Esophagus mucosa (tissue), 1 donor: ENCODE measurements at places on chromosomes 7 and 10.
A peak's percentile ranks its signal among the peaks of the same experiment; 100 is the strongest.

GRCh38 chr7:108193594-108194498 is 63.7 kb upstream of the LAMB4 start:
- no peak for ATAC-seq

- no peak for ATAC-seq
Measured at GRCh38 chr7:106723398-106723797, 62.4 kb upstream of the CCDC71L start.

GRCh38 chr10:30510932-30511700 is 77.1 kb downstream of the MAP3K8 start:
- no peak for ATAC-seq

DNA sequence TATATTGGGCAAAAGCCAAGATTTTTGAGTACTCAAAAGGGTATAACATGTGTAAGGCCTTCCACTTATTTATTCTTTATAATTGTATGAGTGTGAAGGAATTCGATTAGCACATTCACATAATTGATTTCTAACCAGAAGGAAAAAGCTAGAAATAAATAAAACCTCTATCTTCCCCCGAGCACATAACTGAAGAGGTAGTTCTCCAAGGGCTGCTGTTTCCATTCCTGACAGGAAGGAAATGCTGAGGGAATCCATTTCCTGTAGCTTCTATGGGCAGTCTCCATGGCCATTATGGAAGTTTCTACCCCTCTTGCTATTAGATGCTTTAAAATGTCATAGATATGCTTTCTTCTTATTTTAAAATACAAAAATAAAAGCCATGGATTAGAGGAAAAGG is 70.5 kb upstream of the ABCB5 start:
- no peak for ATAC-seq

GRCh38 chr10:89414879-89415821 is 782 bp downstream of the IFIT5 start:
- peak; percentile 70 for ATAC-seq

DNA sequence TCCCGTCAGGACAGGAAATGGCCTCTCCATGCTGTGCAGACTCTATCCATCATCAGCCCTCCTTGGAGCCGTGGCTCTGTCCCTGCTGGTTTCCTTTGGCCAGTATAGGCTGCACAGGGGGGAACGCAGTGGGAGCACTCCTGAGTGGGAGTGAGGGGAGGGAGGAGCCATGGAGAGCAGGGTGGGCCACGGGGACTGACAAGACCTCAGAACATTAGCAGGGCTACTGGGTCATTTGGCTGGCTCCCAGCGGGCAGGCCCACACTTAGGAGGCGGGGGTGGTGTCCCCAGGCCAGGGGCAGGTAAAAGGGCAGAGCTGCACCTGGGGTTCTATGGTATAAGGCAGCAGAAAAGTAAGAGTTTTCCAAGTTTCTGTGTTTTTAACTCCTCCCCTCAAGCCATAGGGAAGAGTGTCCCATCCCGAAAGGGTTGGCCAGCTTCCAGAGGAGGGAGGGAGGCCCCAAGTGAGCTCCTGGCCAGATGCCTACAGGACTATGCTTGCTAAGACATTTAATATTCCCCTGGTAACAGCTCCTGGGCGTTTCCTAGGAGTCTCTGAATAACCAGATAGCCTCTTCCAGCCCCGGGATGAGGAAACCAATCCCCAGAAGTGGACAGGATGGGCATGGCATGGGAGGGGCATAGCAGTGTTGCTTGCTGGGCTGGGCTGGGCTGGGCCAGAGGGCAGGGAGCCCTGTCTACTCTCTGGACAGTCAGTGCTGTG is 5.5 kb upstream of the OPN4 start:
- peak; percentile 64 for ATAC-seq

GRCh38 chr10:133100706-133101415 is 13.1 kb downstream of the ADGRA1 start:
- peak; percentile 54 for ATAC-seq

- ATAC-seq = peak; percentile 30
Measured at GRCh38 chr10:79045566-79046175, 23.1 kb upstream of the ZMIZ1 start.

DNA sequence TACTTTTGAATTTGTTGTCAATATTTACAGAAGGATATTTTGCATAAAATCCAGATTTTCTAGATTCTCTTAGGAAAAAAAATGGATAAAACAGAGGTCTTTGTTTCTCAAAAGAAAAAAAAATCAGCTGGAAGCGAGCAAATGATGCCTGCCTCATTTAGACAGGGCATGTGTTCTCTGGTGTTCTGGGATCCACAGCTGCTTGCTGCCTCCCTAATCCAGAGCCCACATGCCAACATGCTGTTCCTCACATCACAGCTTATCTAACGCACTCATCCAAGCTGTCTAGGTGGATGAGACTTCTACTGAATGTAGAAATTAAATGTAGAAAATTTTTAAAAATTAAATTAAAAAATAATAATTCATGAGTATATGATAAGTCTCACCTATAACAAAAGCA is 630.1 kb downstream of the SORCS1 start:
- ATAC-seq = no peak

GRCh38 chr10:113169853-113170460 is 219.9 kb downstream of the TCF7L2 start:
- ATAC-seq = no peak

GRCh38 chr7:100053215-100053614 is 3.6 kb downstream of the ZSCAN21 start:
- peak; percentile 82 for ATAC-seq

GRCh38 chr10:17166699-17167098 is 34.8 kb downstream of the TRDMT1 start:
- ATAC-seq = no peak

GRCh38 chr7:144487901-144488300 is 84.4 kb upstream of the NOBOX start:
- no peak for ATAC-seq

DNA sequence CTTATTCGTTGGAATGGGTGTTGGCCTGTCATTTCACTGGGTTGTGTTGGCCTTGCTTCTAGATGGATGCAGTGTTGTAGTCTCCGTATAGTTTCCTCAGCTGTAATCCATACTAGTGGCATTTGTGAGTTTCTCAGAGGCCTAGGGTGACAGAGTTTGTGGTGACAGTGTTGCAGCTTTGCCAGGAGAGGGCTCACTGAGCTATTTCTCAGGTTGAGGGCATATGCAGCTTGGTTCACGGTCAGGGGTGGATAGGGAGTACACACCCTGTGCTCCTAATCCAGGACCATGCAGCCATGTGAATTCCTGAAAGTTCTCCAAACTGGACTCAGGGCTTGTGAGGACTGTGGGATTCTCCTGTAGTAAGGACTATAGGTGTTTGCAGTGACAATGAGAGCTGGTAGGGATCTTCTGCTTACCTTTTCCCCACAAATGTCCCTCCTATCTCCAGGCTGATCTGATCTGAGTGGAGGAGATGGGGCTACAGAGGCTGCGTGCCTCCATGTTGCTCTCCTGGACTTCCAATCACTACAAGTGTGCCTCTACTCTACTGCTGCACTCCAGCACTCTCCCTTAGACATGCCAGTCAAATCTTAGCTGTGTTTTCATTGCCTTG is 229.0 kb downstream of the STK31 start:
- peak; percentile 42 for ATAC-seq

DNA sequence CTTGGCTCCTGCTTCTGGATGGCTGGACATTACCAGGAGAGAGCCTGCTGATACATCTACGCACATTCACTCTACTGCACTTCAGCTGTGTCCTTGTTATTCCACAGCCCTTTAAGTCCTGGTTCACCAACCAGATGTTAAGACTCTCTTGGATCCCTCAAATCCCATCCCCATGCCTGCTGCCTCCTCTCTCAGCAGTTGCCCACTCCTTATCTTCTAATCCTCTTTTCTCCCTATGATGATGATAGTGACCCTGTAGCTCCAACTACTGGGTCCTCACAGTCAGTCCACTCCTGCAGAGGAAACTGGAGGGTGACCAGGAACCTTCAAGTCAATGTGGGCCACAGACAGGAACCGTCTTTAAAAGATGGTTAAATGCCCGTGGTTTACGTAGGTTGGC is 96.3 kb upstream of the PDCD4 start:
- ATAC-seq = no peak

GRCh38 chr7:88278881-88279280 is 27.8 kb downstream of the STEAP4 start:
- ATAC-seq = peak; percentile 71

- ATAC-seq = no peak
Measured at GRCh38 chr10:24953675-24954074, 1.3 kb upstream of the PRTFDC1 start.

DNA sequence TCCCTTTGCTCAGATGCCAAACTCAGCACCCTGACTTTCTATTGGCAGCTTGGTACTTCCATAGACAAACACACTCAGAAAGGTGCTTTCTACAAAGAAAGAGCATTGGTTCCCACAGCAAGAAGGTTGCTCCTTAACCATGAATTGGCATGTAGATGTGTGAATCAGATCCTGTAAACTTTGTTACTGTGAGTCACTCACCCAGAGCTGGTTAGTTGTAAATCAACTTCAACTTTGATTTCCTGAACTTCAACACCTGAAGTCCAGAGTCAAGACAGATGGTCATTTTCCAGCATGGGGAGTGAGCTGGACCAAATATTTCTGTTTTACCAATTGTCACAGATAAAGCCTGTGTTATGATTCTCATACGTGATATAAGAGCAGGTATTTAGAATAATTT is 797.2 kb downstream of the TNS3 start:
- peak; percentile 87 for ATAC-seq

DNA sequence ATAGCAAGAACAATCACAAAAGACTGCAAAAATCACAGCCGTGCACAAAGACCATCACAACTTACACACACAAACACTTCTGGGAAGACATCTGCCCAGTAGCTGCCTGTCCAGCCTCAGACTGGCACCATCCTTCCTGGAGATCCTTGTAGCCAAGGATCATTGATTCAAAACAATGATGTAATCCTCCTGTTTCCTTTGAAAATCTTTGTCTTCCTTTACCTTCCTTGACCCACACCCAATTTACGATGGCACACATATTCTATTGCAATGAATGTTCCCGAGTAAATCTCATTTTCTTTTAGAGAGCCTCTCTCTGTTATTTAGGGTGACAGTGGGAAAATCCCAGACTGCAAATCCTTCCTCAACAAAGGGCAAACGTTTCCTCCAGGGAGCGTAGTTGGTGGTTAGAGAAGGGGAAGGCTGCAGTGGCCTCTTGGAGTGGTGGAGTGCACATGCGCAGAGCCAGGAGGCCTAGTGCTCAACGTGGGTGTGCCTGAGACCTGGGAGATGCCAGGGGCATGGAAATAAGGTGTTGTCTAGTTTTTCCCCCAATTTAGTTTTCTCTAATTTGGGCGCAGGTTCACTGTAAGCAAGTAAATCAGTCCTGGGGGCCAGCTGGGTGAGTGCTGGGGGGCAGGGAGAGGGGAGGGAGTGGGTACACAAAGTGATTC is 3.1 kb upstream of the INPP5A start:
- no peak for ATAC-seq

DNA sequence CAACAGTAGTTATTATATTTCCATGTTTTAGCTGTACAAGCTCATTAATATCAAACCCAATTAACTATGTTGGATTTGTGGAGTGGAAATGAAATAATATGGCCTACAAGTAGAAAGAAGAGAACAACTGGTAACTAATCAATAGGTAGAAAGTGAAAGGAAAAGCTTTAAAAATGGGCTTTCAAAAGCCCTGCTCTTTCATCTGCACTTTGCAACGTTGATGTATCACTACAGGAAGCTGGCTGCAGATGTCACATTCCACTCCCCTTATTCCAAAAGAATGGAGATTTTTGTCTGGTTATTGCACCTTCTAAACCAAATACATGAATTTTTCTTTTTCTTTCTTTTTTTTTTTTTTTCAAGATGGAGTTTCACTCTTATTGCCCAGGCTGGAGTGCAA is 11.7 kb upstream of the MKI67 start:
- no peak for ATAC-seq

DNA sequence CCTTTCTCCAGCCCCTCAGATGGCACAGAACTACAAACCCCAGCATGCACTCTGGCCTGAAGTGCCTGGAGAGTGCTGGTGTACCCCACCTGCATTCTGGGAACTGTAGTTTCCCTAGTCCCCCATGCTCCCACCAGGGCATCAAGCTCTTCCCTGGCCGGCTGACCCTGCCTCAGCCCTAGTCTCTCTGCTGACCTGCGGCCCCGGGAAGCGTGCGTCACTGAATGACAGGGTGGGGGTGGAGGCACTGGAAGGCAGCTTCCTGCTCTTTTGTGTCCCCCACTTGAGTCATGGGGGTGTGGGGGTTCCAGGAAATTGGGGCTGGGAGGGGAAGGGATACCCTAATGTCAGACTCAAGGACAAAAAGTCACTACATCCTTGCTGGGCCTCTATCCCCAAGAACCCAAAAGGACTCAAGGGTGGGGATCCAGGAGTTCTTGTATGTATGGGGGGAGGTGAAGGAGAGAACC is 2.1 kb downstream of the NOS3 start:
- peak; percentile 44 for ATAC-seq

DNA sequence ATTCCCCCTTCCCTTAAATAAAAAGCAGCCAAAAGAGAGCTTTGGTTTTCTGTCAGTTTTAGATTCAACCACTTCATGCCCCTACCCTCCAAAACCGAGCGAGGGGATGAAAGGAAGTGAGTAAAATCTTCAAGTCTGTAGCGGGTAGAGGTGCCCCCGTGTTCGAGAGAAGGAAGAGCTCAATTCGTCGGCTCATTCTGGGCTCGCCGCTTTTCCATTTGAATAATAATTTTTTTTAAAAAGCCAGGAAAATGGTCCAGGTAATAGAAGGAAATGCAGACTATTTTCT is 436.2 kb upstream of the GALNT17 start:
- no peak for ATAC-seq

DNA sequence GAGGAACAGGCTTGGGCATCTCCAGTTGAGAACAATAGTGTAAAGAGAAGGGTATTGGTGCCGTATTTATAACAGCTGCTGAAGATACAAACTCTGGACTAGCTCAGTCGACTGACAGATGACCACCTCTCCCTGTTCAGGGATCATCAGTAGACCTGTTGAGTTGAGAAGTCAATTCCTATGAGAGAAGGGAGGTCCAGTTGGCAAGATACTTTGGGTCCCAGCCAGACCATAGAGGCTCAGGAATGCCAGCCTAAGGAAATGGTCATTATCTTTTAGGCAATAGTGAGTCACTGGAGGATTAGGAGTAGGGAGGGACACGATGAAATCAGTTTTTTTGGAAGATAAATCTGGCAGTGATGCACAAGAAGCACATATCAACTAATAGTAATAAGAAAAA is 202.9 kb downstream of the TRIL start:
- ATAC-seq = no peak

DNA sequence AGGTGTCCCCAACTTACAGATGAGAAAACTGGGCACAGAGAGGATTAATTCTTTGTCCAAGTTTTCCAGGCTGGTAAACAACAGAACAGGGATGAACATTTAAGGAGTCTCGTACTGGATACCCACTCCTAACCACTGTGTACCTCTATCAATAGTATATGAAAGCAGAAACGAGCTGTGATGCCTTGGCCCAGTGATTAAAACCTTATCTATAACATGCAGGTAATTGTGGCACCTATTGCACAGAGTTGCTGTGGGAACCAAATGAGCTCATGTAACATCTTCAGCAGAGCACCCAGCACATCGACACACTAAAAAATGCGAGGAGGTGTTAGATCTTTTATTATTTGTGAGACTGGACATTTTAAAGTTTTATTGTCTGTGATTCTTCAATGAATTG is 1.6 kb downstream of the TMEM273 start:
- ATAC-seq = no peak
